ENCODE measurements at places on chromosomes 5 and 9.

- no peak for DNase-seq
These were observed 121.5 kb downstream of the PAM start for GRCh38 chr5:102876610-102877009.

GRCh38 chr5:167509076-167509475 lies 782.4 kb upstream of the WWC1 start:
- no peak for DNase-seq

DNA sequence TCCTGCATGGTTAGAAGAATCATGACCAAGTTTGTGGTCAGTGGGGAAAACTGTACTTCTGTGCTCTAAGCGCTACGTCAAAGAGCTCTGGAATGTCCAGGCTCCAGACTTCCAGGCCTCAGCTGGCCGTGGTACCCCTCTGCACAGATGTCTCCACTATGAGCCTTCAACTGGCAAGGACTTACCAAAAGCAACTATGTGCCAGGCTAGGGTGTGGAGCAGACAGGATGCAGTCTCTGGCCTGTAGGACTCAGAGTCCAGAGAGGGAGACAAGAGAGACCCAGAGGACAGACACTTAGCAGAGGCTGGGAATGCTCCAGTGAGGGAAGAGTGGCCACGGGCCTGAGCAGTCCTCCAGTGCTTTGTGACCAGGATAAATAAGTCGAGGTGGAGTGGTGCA lies 31.0 kb upstream of the TCF7 start:
- no peak for DNase-seq

- no peak for DNase-seq
These were observed 20.2 kb downstream of the HSPA4 start for GRCh38 chr5:133072021-133072420.

- no peak for DNase-seq
These were observed 57.8 kb upstream of the C5orf46 start for GRCh38 chr5:147963948-147964693.

DNA sequence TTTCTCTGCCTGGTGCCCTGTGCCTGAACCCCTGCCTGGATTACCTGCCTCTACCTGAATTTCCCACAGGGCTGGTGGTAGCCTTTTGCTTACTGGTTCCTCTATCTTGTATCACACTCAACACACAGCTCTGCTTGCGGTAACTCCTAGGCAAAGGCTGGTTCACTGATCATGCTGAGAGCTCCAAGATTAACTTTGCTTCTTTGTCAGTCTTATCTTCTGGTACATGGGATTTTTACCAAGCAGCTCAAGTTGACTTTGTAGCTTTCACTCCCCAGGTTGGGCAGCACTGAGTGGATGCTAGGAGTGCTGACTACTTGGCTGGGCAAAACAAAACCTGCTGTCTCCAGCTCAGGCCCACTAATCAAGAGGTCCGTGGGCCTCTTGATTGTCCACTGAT lies 145.9 kb upstream of the GLRA1 start:
- no peak for DNase-seq

DNA sequence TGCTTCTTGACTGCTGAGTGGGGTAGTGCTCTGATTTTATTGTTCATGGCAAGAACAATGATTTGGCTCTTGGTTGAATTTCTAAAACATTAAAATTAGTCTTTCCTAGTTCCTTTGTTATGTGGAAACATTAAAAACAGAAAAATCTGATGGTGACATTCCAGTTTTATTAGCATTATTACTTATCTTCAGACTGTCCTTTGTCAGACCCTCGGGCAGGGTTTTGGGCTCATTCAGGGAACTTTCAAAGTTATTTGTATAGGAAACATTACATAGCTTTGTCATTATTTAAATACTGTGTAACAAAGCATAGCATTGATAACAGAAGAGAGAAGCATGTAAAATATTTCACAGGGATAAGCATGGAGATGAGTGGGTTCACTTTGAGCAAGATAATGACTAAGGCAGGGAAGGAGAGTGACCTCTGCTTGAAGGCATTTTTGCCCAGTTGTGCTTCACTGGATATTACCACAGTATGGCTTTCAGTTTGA lies 119.9 kb downstream of the KDM4C start:
- no peak for DNase-seq

DNA sequence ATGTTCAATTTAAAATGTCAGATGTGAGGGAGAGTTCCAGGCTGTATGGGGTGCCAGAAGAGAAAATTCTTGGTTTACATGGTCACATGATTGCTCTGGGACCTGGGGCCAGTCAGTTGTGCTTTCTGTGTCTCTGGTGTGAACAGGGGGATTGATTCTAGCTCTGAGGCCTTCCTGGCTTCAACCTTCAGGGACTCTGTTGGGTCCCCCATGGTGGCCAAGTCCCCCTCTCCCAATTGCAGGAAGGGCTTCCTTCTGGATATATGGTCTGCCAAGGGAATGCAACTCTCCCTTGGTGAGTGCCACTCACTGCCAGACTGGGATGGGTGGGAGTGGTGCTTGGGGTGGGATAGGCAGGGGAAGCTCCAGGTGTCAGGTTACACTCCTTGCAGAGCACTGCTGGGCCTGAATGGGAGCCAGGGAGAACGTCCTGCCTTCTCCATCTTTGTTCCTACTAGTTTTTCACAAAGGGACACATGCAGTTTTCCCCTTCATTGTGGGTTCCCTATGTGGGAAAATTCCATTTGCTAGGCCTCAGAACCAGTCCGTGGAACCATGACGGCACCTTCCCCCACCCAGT lies 153.2 kb downstream of the MELK start:
- DNase-seq: no peak

- no peak for DNase-seq
These were observed 101.6 kb downstream of the FBXW11 start for GRCh38 chr5:171904886-171905285.

DNA sequence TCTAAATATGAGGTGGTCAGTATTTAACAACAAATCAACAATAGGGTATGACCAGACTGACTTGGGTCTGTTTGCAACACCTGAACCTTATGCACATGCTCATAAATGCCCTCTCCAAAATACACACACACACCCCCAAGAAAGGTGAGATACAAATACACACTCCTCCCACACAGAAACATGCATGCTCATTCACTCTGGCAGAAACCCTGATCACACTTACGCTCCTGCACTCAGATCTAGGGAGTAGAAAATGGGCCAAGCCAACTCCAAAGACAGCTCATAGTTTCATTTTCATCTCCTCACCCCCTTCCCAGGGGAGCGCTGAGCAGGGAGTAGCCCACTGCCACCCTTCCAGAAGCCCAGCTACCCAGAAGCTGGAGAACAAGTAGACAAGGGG lies 11.3 kb downstream of the TRIM7 start:
- no peak for DNase-seq

Data from CD4-positive, alpha-beta T cell (primary cell).